ENCODE measurements at places on chromosomes 7 and 10.

GRCh38 chr7:921581-922333, 32.7 kb downstream of the ADAP1 start:
- DNase-seq = no peak

DNA sequence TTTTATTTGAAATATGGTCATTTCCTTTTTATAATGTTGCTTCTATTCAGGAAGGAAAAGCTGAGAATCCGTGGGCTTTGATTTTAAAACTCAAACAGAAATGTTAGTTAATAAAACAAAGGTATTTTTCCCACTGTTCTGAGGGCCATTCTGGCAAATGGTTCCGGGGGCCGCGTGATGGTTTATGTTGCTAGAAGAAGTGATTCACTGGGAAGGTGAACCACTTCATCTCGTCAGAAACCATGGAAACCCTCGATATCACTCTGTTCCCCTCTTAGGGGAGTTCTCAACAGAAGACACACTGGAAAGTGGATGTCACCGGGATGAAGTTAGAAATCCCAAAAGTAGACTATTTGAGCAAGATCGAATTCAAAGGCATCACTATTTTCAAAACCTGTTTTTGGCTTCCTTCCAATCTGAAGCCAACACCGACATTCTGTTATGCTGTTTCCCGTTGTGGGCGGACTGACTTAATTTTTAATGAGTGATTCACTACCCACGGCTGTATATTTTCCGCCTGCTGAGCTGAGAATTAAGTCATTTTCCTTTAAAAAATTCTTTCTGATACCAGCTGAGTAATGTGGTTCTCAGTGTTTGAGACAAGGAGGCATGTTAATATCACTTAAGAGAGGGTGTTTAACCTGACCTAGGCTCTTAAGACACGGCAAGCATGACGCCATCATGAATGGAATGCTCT, 84.1 kb downstream of the PTPRE start:
- DNase-seq = peak; percentile 49

DNA sequence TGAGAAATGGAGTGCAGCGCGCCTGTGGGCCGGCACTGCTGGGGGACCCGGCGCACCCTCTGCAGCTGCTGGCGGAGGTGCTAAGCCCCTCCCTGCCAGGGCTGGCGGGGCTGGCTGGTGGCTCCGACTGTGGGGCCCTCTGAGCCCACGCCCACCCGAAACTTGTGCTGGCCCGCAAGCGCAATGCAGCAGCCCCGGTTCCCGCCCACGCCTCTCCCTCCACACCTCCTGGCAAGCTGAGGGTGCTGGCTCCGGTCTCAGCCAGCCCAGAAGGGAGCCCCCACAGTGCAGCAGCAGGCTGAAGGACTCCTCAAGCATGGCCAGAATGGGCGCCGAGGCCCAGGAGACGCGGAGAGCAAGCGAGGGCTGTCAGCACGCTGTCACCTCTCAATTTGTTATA, 1063.0 kb upstream of the AUTS2 start:
- DNase-seq = no peak

DNA sequence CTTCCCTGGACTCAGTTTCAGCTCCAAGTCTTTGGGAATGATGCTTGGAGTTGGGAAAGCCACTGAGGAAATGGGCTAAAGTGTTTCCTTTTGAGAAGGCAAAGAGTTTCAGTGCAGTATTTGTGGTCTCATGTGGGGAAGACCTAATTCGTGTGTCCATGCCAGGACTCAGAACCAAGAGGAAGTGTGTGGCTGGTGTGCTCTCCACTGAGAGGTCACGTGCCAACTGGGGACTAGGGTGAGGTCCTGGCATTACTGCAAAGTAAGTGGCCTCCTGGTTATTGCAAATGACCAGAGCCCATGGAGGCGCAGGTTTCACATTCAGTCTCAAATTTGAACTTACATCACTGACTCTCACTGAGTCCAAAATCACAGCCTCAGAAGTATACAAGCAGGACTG, 48.6 kb upstream of the ITPRID1 start:
- DNase-seq = no peak

GRCh38 chr7:29265208-29265923, 70.8 kb downstream of the CHN2 start:
- no peak for DNase-seq

- DNase-seq = no peak
These were observed 965 bp downstream of the ZCCHC24 start for GRCh38 chr10:79444199-79445119.

GRCh38 chr7:17159500-17160037, 138.9 kb upstream of the AHR start:
- DNase-seq = no peak

- no peak for DNase-seq
These were observed 177.9 kb downstream of the TNS3 start for GRCh38 chr7:47404010-47404409.

DNA sequence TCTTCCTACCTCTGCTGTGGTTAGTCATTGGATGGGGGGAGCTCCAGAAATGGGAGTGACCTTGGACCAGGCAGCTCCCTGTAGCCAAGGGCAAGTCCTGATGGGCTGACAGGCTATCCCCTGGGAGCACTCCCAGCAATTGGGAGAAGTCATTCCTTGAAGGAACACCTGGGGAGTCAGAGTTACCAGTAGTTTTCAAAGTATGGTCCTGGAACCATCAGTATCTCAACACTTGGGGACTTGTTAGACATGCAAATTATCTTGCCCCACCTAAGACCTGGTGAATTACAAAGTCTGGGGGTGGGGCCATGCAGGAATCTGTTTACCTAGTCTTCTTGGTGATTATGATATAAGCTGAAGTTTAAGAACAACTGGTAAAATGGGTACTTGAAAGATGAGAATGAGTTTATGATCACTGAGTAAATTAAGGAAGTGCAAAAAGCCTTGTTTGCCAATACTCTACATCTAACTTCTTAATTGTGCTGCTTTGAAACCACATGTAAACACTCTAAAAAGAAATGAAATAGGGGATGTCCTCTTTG, 287.3 kb upstream of the LRRN3 start:
- DNase-seq = no peak

GRCh38 chr10:124174071-124174566, 80.7 kb upstream of the CHST15 start:
- DNase-seq = no peak

DNA sequence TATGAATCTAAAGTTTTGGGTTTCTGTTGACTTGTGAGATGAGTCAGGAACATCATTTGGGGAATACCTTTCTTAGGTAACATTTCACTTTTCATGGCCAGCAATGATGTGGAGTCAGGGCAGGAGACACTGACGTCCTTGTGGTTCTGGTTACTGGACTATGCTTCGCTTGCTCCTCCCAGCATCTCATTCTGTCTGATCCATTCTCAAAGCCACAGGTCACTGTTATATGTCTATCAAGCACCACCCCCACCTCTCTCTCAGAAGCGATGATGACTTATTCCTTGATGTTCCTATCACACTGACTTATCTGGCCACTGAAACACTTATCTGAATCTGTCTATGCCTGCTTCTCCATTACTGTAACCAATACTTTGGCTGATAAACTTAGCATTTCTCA, 51.6 kb downstream of the TES start:
- no peak for DNase-seq

DNA sequence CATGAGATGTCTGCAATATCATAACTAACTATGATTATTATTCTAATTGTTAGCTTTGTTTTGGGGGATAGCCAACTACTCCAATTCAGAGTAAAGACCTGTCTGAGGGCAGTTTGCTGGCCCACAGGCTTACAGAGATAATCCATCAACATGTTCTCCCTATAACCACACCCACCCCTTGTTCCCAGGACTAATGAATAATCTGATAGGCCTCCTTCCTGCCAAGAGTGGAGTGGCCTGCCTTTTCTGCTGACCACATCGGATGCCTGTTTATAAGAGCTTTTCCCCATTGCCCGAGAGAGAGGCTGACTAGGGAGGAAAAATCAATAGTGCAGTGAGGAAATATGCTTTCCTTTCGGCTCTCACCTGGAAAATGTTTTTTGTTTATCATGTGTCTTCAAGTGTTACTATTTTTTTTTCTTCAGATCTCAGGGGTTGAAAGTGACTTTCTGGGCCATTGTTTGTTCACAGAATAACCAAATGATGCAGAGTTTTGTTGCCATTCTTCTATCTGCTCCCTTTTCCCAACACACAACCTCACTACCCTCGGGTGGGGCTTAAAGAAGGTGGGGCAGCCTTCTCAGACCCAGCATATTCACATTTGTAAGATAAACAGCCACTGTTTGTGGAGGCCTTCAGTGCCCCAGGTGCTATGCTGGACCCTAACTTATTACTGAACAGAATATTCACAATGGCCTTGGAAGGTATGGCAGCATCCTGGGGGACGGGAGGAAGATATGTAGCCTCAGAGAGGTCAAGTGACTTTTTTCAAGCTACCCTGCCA, 38.4 kb downstream of the PLPP4 start:
- DNase-seq = no peak

- no peak for DNase-seq
These were observed 93.7 kb downstream of the EBF3 start for GRCh38 chr10:129870474-129870757.

- no peak for DNase-seq
These were observed 11.0 kb downstream of the RHBDD2 start for GRCh38 chr7:75889826-75890225.

DNA sequence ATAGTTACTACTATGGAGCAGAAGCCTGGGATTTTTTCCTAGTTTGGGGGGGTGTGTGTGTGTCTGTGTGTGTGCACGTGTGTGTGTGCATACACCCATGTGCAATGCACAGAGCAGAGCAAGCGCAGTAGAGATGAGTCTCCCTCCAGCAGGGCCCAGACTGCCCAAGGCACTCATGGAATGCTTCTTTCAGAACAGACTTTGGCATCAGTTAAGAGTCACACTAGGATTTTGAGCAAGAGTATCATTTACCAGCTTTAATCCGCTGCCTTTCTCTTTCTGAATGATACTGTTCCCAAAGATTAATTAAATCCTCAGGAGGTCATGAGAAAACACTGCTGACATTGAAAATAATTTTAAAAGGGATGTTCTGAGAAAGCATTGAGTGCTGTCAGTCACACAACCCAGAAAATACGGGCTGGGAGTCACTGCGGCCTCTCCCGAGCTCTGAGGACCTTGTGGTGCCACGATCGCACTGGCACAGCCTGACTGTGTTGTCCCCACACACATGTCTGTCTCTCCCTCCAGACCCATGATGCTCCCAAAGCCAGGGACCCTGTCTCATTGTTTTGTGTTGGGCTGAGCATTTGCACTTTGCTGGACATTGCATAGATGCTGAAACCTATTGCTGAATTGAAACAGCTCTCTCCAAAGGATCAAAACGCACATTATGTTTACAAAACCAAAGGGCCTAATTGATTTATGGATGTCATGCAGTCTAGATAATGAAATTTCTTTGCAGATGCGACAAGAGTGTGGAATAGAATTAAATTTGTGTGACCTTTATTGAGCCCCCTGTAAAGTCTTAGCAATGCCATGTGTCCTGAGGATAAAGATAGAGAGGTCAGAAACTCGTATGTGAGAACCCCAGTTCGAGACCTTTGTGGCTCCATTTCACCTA, 54.7 kb upstream of the FIGNL1 start:
- DNase-seq = no peak

GRCh38 chr7:94303118-94303517, 91.6 kb upstream of the COL1A2 start:
- DNase-seq = no peak

DNA sequence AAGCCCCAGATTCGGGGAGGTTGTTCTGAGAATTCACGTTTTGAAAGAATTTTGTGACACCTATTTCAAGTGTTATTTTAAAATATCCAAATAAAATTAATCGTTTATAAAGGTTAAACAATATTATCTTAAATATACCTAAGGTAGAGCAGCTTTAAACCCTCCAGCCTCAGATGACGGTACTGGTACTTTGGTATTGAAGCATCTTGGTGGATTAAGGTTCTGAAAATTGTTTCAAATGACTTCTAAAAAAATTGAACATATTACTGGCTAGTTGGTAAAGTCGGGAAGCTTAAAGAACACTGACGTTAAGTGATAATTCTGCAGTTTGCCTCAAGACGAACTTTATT, 392 bp upstream of the HUS1 start:
- DNase-seq = no peak

DNA sequence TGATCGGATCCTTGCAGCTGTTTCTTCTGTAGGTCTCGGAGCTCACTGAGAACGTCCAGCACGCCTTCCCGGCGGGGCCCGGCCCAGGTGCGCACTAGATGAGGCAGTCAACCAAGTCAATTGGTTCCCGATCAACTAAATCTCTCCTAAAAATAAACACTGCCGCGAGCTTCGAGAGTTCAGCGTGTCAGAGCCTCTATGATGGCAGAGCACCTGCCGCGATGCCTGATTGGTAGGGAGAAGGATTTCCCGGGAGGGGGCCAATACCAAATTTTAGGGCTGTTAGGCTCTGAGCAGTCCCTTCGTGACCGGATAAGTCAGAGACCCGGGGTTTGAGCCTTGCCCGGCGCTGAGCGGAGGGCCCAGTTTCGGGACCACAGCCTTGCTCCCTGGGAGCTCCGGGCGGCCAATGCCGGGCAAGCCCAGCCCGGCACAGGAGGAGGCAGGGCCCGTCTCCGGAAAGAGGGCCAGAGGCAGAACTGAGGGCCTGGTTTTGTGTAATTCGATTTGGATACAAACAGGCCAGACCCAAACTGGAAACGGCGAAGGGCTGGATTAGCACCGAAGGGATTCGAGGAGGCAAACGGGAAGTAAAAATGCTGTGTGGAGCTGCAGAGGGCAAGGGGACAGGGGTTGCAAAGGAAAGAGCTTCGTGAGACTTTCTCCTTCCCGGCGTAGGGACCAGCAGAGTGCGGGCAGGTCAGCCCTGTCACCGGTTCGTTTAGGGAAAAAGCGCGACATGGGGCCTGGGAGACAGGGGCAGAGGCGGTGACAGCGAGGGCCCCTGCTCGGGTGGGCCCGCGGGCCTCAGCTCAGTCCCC, 569 bp downstream of the SLC26A5 start:
- DNase-seq = no peak

DNA sequence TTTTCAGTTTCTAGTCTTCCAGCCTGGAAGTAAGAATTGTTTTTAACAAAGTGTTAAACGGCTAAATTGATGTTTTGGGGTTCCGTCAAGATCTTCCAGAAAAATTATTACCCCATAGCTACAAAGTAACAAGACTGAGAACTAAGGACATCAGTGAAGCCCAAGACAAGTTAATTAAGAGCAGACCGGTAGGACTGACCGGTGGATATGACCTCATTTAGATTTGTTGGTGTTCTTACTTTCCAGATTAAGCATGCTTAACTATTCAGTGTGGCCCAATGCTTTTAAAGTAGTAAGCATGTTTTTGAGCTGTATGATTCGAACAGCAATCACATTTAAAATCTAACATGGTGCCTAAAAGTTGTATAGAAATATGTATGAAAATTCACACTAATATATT, 73.1 kb upstream of the RPA3 start:
- no peak for DNase-seq

GRCh38 chr10:48604991-48605508, at the start of gene ARHGAP22:
ARHGAP22 (minus strand) TSS chr10:48605073; CDS start chr10:48604796, 277 bp downstream.
- no peak for DNase-seq

DNA sequence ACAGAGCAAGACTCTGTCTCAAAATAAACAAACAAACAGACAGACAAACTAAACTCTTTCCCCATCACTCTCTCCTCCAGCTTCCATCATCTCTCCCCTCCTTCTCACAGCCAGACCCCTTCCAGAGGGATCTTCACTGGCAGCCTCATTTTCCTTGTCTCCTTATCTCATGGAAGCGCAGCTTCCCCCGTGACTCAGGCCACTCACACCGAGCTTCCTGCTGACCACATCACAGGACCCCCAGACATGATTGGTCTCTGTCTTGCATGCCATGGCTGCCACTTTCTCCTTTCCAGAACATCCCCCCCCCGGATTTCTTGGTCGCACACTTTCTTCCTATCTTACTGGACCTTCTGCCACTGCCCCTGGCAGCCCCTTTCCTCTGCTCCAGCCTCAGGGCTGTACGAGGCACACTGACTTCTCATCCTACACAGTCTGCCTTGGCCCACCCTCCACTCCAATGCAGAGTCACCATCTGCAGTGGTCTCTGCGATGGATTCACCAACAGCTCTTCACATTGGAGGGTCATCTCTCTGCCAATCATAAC, 4.9 kb upstream of the INSIG1 start:
- no peak for DNase-seq
